ENCODE measurements at places on chromosomes 16 and 17. TPM values are rescaled to one million over a fixed set of nuclear protein-coding genes. Genes with fewer than 3 reads are reported as not detected.

Gene FOXL1
- not detected for total RNA-seq

Gene HBA1
- total RNA-seq: 2.2 TPM

Gene NPEPPS
- 84.4 TPM for total RNA-seq

Gene MMP25
- 0.73 TPM for total RNA-seq

Gene HOXB4
- total RNA-seq: 2.6 TPM

Gene TPSG1
- not detected for total RNA-seq

Gene MRPL38
- total RNA-seq: 149 TPM

Gene ARL6IP1
- total RNA-seq: 82.9 TPM

Measured in naive thymus-derived CD4-positive, alpha-beta T cell (primary cell).